ENCODE measurements at places on chromosomes 2 and 18.

GRCh38 chr2:61021228-61021660, 3.2 kb upstream of the PUS10 start:
- no peak for DNase-seq

- DNase-seq = no peak
Observed at GRCh38 chr2:143955401-143956065, 564.4 kb downstream of the ZEB2 start.

GRCh38 chr18:44777457-44778192, 96.9 kb downstream of the SETBP1 start:
- DNase-seq = no peak

- DNase-seq = no peak
Observed at GRCh38 chr2:109595644-109596043, 18.1 kb downstream of the SEPTIN10 start.

GRCh38 chr2:3223080-3223923, 154.3 kb downstream of the EIPR1 start:
- DNase-seq = peak; percentile 24

GRCh38 chr2:42087857-42088195, 40.0 kb downstream of the PKDCC start:
- DNase-seq = no peak

DNA sequence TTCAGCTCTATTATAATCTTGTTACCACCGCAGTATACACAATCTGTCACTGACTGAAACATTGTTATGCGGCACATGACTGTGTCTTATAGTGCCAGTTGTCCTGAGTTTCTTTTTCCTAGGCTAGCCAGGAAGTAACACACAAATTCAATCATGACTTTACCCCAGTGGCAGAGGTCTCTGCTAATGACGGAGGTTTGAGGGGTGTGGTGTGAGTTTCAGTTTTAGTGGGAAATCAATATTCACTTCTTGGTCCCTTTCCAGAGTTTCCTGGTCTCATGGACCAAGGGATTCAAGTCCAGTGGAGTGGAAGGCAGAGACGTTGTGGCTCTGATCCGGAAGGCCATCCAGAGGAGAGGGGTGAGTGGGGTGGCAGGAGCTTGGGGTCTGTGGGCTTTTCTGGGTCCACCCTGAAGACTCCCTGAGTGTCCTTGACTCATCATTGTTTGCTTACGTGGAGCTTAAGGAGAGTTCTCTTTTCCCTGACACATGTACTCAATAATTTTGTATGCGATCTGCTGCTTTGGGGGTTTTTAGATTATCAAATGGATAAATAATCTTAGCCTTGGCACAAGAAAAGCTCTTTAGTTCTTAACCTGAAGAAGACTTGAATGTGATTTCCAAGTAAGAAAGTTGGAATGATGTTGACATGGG, 39.2 kb downstream of the HK2 start:
- no peak for DNase-seq

DNA sequence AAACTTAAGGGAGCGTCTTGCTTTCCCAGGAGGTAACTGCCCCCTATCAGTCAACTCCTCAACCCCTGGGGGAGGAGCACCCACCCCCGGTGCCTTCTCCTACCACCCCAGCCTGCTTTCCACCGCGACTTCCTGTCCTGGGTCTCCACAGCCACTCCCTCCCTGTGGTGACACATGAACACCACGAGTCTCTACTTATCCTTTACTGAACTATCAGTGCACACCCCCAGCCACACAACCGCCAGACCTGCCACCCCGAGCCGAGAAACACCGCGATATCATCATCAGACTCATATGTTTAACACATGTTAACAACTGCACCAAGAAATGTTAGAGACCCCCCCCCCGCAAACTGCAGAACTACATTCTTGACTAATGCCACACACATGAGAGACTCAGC, 43.3 kb downstream of the LONRF2 start:
- DNase-seq = no peak

DNA sequence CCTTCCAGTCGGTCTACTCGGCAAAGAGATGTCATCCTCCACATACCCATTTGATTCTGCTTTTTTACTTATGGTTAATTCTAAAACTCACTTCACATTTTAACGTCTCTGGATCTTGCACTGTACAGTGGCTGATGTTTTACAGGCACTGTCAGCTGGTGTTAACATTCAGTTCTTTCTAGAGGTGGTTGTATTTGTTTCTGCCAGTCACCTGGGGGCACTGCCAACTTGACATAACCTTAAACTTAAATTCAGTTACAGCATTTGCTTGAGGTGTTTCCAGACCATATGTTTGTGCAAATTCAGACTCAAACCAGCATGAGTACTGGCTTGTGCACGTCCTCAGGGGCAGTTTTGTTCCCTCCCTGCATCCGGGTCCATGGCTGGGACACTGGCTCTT, 5.3 kb upstream of the TMEM185B start:
- DNase-seq = no peak

DNA sequence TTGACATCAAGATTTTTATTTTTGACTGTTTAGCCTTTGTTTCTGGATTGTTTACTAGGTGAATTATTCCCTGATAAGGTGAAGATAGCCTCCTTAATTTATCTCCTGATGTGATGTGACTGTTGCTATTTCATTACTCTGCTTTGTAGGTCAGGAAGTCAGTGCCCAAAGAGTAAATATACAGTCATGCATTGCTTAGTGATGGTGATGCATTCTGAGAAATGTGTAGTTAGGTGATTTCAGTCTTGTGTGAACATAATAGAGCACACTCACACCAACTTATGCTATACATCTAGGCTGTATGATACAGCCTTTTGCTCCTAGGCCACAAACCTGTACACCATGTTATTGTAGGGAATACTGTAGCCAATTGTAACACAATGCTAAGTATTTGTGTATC, 102.4 kb upstream of the THUMPD2 start:
- no peak for DNase-seq

GRCh38 chr2:26631401-26632170, 9.6 kb downstream of the CIB4 start:
- no peak for DNase-seq

- no peak for DNase-seq
Observed at GRCh38 chr2:166127217-166128155, at the start of gene SCN1A. SCN1A (minus strand) TSS chr2:166128020; CDS start chr2:166073621, 54,399 bp downstream.

- no peak for DNase-seq
Observed at GRCh38 chr2:237490009-237490711, 3.1 kb downstream of the MLPH start.

DNA sequence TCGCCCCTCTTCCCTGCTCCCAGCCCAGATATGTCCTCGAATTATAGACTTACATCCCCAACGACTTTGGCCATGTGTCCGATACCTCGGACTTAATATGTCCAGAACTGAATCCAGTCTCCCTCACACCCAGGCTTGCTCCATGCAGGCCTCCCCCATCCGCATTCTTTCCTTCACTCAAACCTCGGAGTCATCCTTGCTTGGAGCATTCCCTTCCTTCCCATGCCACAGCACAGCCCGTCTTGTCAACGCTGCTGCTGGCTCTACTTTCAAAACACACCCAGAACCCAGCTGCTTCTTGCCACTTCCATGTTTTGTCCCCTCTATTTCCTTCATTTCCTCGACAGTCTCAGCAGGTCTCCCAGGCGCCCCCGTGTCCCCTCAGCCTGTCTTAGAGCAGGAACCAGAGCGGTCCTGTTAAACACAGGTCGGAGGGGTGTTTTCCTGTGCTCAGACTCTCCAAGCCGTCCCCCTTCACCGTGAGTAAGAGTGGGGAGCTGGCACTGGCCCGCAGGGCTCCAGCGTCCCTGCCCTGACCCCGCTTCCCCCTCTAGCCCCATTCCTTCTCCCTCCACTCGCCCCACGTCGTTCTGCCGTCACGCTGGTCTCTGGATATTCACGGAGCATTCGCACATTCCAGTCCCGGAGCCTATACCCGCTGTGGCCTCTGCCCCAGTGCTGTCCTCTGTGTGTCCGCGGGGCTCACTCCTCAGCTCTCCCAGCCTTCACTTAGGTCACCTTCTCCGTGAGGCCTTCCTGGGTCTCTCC, 54.4 kb downstream of the VAPA start:
- no peak for DNase-seq

GRCh38 chr2:37586663-37587317, 84.7 kb downstream of the CDC42EP3 start:
- DNase-seq = no peak

- no peak for DNase-seq
Observed at GRCh38 chr18:61595615-61596251, 262.5 kb downstream of the CDH20 start.

DNA sequence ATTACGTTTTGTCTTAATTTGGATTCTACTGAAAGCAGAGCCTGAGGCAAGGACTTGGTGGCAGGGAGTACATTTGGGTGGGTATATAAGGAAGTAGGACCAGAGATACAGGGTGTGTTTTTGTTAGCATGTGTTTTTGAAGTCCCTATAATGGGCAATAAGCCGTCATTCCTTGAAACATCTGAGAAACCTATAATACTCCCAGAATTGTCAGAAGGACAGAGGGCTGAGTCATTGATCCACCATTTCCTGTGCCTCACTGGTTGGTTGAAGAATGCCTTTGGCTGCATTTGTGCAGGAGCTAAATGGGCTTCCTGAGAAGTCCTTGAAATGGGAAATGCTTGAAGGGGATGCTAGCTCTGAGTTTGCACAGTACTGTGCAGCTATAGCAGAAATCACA, 281.8 kb upstream of the ZEB2 start:
- DNase-seq = no peak

GRCh38 chr2:10990561-10991111, 78.9 kb downstream of the KCNF1 start:
- DNase-seq = no peak

DNA sequence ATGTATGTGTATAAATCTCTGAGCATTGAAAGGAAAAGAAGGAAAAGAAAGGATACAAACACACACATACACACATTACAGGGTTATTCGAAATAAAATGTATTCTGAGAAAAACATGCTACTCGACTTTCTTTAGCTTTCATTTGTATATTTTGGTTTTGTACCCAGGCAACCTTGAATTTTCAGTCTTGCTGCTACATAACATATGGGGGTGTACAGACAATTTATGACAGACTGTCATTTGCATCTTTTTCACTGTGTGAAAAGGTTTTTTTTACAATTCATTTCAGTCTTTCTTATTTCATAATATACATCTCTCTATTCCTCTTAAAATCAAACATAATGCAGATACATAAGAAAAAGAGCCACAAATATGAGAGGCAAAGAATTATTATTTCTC, 1238.4 kb upstream of the NXPH2 start:
- no peak for DNase-seq

GRCh38 chr2:221254299-221254698, 317.8 kb downstream of the EPHA4 start:
- no peak for DNase-seq

- DNase-seq = no peak
Observed at GRCh38 chr2:160022162-160022561, 40.3 kb downstream of the PLA2R1 start.

DNA sequence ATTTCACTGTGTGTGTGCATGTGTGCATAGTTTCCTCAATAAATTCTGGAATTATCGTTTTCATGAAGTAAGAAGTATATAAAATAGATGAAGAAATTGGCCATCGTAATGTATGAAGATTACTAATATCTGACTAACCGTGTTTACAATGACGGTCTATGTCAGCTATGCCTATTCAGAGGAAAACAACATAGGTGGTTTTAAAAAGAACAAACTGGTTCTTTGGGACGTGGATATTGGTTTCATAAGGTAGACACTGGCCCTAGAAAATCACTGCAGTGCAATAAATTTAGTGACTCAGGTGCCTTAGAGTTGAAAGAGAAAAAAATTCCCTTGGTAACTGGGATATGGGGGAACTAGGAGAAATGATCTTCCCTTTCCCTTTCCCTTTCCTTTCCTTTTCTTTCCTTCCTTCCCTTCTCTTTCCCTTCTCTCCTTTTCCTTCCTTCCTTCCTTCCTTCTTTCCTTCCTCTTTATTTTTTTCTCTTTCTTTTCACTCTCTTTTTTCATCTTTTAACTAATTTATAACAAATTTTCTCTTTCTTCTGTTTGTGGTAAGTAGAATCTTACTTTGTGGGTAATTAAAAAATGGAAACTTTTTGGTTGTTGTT, 36.4 kb downstream of the MAP2 start:
- DNase-seq = no peak

- DNase-seq = no peak
Observed at GRCh38 chr18:52118684-52119083, 221.3 kb upstream of the DCC start.

DNA sequence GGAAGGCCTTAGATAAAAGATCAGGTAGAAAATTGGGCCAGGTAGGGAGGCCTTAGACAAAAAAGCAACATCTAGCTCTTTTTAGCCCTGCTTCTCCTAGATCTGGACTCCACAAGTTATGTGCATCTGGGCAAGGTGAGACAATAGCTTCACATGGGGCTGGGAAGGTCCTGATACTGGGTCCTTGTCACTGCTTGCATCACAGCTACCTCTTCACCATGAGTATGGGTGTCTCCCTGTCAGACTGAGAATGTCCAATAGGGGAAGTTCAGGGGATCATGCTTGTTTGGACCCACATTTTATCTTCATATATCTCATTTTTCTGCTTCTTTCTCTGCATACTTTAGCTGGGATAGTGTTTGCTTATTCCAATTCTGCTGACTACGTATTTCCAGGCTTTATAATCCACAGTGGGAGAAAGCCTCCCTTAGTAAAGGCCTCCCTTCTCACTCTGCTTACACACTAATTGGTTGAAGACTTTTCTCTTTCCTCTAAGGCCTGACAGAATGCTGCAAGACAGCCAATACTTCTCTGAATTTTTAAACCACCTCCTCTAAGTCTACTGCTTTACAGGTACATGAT, 189.6 kb downstream of the CYRIA start:
- no peak for DNase-seq

- no peak for DNase-seq
Observed at GRCh38 chr2:238241970-238242369, 2.1 kb upstream of the HES6 start.

- DNase-seq = no peak
Observed at GRCh38 chr2:71776227-71776626, 322.9 kb downstream of the DYSF start.

- no peak for DNase-seq
Observed at GRCh38 chr2:63424329-63425078, 163.8 kb downstream of the WDPCP start.

GRCh38 chr2:170025223-170025622, 152.7 kb upstream of the MYO3B start:
- DNase-seq = no peak

DNA sequence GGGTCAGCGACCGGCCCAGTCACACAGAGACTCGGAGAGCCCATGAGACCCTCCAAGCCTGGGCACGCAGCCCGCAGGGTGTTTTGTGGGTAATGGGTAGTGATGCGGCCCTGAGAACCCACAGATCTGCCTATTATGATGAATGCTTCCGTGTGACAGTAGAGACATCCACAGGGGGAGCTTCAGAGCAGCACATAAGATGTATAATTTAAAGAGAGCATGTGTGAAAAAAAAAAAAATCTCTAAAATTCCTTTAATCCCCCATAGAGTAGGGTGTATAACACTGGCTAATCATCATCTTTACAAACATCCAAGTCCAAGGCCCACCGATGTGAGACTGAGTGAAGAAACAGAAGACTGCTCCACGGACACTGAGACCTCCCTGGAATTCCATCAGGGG, 34.6 kb downstream of the BIN1 start:
- DNase-seq = no peak

GRCh38 chr18:74152857-74153256, 4.5 kb downstream of the TIMM21 start:
- DNase-seq = no peak
